Jurkat, Clone E6-1 (cell line): ENCODE measurements at places on chromosomes 7 and 10.

GRCh38 chr7:145152589-145152988 is 316.7 kb upstream of the TPK1 start:
- DNase-seq, result no peak

GRCh38 chr7:46725136-46725535 is 804.1 kb upstream of the IGFBP3 start:
- DNase-seq, result no peak

- DNase-seq, result no peak
Measured at GRCh38 chr7:40303996-40304395, 169.2 kb downstream of the SUGCT start.

DNA sequence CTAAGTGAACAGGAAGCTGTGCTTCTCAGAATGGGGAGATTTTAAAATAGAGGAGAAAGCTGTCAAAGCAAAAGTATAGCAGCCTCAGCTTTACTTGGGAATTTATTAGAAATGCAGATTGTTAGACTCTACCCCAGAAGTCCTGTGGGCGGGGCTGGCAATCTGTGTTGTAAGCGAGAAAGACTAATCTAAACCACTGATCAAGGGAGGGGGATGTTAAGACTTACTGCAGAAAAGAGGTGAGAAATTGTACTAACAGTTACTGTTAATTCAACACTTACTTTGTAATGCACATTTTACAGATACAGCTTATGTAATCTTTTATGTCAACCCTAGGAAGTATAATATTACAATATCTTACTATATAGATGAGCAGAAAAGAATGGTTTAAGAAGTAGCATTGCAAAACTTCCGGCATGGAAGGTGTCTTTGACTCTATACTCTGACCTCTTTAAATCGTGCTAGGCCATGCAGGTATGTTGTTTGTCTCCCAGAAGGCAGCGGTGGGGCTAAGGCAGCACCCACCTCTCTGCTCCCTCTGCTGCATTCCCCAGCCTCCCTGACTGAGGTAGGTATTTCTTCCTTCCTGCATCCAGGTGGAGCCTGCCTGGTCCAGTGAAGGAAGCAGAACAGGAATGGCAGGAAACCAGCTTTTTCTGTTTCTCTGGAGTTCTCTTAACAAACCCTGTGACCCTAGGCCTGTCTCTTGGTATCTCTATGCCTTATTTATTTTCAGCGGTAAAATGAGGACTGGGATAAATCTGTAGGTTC is 462.2 kb downstream of the AUTS2 start:
- no peak for DNase-seq

GRCh38 chr7:907158-907980 is 31.0 kb downstream of the GET4 start:
- no peak for DNase-seq

- DNase-seq, result no peak
Measured at GRCh38 chr7:1378610-1379601, 80.4 kb downstream of the MICALL2 start.

GRCh38 chr7:17184805-17185689 is 113.4 kb upstream of the AHR start:
- no peak for DNase-seq

- no peak for DNase-seq
Measured at GRCh38 chr10:132748135-132748534, 37.8 kb downstream of the NKX6-2 start.

- no peak for DNase-seq
Measured at GRCh38 chr10:76229341-76229740, 797.9 kb downstream of the LRMDA start.
